ENCODE measurements at places on chromosomes 3 and 15.

DNA sequence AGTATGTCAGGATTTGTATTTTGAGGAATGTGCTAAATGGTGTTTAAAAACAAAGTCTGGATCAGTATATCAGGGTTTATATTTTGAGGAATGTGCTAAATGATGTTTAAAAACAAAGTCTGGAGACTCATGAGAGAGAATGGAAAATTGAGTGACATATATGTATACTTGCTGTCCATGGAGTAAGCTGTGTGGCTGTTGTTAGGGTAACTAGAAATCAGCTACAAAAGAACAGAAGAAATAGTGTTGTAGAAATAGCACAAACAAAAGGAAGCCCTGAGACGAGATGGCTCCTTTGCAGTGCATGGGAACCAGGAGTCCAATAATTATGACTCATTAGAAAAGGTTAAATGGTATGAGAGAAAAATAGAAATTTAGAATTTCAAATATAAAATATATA lies 282.7 kb upstream of the MANF start:
- DNase-seq, result no peak

GRCh38 chr15:60917461-60918145 lies 311.5 kb downstream of the RORA start:
- no peak for DNase-seq

- no peak for DNase-seq
Observed at GRCh38 chr15:70132571-70132970, 34.9 kb upstream of the TLE3 start.

DNA sequence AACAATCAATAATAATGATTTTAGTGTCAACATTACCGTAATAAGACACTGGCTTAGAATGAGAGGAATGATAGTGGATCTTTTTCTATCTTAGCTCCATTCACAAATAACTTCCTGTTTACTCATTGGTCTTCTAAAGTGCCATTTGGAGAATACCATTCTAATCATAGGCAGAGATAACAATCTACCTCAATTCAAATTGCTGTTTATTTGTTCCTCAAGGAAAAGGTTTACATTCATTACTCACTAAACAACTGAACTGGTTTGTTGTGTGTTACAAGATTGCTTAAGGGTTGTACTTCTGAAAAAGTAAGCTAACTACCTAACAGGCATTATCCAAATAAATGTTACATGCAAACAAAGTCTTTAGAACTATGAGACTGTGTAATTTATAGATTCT lies 8.1 kb upstream of the PCOLCE2 start:
- no peak for DNase-seq

DNA sequence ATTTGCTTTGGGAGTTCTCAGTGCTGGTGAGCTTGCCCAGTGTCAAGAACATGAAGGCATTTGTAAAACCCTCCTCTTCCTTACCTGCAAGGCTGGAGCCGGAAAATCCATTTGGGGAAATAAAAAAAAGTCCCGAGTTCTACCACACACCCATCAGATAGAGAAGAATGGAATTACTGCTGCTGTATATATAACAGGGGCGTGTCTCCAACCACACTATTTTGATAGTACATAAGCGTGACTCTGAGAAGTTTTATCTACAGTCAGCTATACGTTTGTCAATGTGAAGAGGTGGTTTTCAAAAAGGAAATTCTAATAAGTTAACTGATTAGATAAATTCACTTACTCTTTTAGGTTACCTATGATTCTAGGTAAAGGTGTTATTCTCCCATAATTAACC lies 1.3 kb upstream of the CPA3 start:
- DNase-seq, result no peak

GRCh38 chr15:31034152-31034551 lies 42.7 kb upstream of the MTMR10 start:
- no peak for DNase-seq

DNA sequence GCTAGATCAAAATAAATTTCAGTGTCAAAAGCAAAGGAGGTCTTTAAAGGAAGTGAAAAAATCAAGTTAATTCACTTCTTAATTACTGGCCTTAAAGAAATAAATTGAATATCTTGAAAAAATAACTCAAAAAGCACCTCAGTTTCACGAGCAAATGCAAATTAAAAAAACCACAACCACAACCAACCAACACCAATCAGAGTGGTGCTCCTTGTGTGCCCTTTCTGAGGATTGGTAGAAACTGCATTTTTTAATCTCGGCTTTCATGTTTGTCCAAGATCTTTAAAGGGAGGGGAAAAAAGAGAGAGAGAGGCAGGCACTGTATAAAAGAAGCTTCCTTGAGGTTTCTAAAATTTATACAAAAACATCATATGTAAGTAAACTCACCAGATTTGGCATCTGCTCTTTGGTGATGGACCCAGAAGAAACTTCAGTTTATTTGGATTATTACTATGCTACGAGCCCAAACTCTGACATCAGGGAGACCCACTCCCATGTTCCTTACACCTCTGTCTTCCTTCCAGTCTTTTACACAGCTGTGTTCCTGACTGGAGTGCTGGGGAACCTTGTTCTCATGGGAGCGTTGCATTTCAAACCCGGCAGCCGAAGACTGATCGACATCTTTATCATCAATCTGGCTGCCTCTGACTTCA lies at the start of gene GPR15:
Gene GPR15, plus strand, starts transcription at position 357 of the 653 bp plus-strand sequence. Its CDS starts 56 bp downstream, at position 413.
- no peak for DNase-seq

DNA sequence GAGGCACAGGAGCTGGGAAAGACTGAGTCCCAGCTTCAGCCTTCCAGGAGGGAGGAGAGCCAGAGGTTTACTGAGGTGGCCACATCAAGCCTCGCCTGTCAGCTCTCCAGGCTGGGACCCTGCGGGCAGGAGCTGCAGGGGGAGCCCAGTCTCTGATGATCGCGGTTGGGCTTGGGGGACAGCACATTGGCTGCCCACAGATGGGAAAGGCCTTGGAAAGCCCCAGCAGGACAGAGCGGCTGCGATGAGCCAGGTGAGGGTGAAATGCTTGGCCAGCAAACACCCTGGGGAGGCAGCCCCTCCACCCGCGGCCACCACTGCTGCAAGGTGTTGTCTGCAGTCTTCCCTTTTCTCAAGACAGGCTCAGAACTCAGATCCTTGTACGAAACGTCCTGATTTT lies 31.2 kb downstream of the SEC61A1 start:
- no peak for DNase-seq

- no peak for DNase-seq
Observed at GRCh38 chr3:124295362-124295761, 303.4 kb upstream of the ROPN1 start.

- no peak for DNase-seq
Observed at GRCh38 chr3:17431484-17432045, 310.9 kb downstream of the TBC1D5 start.

- no peak for DNase-seq
Observed at GRCh38 chr15:93705753-93706455, 525.5 kb upstream of the MCTP2 start.

Measured in stimulated activated CD8-positive, alpha-beta memory T cell treated with anti-CD3 and anti-CD28 coated beads, Interleukin-4, amount 100 ng/mL, for 4 hours (primary cell).